ENCODE measurements at places on chromosomes 11 and 22.

DNA sequence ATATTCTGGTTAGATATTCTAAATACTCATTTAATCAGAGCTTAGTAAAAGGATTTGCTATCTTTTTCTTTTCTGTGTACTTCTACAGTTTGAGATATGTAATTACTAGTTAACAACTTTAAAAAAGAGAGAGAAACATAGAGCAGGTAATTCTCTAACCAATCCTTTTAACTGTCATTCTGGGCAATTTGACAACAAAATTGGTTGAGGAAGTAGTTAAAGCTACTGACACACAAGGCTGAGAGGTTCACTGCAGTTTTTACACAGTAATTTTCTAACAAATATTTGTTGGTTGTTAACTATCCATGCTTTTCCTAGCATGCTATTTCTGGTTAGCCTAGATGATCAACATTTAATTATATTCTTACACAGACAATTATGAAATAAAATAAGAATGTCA is 3.6 kb downstream of the SOX6 start:
- DNase-seq = no peak

GRCh38 chr22:37016134-37016910 is 2.9 kb downstream of the TST start:
- no peak for DNase-seq

DNA sequence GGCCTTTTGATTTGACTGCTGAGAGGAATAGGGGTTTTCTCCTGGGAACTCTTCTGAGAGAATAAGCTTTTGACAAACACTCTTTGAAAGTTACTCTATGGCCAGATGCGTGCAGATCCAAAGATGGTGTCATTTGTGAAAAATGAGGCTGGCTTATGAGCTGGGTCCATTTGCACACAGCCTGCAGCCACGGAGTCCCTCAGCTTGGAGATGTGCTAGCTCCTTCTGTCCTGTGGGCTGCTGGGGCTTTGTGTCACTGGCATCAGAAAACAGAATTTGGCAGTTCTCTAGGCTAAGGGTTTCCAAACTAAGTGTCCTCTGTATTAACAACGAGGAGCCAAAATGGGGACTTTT is 702.4 kb downstream of the NTM start:
- no peak for DNase-seq

DNA sequence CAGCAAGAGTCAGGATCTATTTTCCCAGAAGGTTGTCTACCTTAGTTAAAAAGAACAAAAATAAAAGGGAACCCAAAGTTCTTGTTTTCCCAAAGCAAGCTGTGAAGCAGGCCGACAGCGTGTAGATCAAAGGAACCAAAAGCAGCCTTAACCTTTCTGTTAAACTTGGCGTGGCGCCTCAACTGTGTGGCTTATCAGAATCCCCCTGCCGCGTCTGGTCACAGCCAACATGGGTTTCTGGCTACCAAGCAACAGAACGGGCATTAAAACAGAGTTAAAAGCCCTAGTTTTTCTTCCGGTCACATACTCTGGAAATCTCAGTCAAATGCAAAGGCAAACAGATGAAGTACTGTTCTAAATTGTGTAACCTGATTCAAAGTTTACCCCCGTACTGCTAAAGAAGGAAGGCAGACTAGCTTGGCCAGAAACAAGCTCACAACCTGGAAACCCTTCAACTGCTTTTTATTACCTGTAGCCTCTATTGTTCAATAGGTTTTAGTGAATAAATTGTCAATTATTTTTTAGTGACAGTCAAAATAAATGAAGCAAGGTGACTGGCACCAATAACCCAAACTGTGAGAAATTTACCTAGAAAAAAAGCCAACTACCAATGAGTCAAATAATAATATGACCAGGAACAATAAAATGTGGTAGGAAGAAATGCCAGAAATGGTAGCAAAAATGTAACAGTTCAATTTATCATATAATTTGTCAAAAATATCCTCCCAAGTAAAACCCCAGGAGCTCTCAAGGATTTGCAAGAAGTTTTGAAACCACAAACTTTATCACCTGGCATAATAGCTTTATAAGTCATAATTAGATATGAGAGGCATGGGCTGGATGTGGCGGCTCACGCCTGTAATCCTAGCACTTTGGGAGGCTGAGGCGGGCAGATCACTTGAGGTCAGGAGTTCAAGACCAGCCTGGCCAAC is 21.4 kb downstream of the CHKA start:
- peak; percentile 42 for DNase-seq

DNA sequence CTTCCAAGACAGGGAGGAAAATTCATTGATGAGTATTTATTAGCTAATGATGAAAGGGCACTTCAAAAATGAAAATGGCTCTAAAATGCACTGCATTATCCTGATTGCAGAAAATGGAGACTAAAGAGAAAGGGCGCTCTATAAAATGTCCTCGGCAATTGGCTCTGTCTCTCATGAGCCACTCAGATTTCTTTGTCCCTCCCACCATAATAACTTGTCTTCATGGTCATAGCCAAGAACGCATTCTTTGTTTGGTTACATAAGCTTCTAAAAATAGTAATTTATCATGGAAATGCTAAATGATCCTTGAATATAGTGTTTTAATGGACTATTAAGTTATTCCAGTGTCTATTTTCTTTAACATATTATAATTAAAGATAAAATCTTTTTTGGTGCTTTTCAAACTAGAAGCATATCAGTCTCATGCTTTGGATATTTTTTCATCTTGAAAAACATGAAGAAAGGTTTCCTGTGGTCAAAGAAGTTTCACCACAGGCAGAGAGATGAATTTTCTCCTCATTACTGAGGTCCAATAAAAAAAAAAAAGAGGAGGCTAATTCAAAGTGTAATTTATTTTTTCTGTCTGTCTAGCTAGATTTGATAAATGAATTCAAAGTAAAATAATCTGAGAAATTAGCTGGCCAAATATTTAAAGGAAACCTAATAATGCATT is 238.1 kb upstream of the BLID start:
- no peak for DNase-seq

DNA sequence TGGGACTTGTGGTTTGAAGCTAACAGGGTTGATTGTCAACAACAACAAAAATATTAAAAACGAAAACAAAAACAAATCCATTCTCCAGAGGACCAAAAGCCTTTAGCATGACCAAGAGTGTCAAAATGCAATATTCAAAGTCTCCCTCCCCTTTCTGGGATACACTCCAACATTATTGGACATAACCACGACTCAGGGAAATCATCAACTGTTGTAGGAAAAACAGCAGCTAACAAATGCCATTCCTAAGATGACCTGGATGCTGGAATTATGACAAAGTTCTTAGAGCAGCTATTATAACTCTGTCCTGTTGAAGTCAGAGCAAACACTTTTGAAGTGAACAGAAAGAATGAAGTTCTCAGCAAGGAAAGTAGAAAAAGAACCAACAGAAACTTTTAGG is 143.0 kb downstream of the TMEM135 start:
- DNase-seq = no peak

- no peak for DNase-seq
These were observed 19.1 kb downstream of the MGAT3 start for GRCh38 chr22:39475902-39476301.

GRCh38 chr11:121520243-121521144 is 67.7 kb upstream of the SORL1-AS1 start:
- DNase-seq = no peak

DNA sequence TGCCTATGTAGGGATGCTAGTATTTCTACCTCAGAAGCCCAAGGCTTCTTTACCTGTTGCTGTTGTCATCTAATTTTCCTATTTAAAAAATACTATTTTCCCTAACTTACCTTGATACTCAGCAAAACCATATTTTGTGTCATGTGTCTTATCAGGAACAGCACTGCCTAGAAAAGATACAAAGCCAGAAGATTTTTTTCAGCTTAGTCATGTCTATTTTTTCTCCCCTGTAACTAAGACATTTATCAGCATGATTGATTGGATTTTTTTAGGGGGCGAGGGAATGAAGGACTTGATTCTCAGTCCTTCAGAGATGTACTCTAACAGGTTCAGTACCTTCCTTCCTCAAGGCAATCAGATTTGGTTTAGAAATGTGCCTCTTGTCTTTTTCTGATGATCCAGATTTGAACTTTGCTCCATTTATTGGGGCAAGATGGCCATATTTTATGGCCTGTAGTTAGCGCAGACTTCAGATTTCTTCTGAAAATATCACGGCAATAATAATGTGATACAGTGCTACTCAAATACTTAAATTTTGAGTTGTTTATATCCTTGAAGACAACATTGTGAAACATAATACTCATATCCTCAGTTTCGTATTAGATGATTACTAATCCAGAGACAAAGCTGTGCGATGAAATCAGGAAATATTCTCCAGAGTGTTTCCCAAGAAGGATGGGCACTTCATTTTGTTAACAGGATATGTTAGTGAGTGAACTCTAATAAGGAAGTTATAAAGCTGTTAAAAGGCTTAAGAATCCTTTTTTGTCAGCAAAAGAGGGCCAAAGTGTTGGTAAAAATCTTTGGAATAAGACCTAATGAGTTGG is 3.8 kb upstream of the PIK3IP1 start:
- DNase-seq = no peak

DNA sequence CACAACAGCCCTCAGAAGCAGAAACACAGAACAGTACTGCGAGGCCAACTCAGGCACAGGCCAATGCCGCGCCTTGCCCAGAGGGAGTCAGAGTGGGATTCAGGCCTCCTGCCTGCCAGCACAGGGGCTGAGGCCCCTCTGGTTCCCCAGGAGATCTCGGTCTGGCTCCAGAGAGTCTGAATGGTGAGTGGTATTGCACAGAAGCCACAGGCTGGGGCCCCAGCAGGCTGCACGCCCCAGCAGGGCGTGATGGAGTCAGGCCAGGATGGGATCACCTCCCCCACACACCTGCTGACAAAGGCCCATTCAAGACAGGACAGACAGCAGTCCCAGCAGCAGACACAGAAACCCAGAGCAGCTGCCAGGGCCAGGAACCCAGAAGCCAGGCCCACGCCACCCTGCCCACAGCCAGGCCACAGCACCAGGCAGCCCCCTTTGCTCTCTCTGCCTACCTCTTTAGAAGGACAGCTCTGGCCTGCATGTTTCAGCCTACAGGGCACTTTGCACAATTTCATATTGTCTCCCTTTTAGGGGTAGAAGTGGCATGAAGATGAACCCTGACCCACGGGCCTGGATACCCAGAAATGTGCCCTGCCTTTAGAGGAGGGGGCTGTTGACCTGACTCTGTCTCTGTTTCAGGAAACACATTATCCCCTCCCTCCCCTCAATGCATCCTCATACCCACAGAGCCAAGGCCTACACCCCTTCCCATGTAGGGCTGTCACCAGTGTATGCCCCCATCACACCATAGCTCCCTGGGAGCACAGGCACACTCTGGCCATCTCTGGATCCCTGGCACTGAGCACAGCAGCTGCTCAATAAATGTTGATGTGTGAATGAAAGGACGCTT is 6.1 kb downstream of the FXYD6 start:
- no peak for DNase-seq

DNA sequence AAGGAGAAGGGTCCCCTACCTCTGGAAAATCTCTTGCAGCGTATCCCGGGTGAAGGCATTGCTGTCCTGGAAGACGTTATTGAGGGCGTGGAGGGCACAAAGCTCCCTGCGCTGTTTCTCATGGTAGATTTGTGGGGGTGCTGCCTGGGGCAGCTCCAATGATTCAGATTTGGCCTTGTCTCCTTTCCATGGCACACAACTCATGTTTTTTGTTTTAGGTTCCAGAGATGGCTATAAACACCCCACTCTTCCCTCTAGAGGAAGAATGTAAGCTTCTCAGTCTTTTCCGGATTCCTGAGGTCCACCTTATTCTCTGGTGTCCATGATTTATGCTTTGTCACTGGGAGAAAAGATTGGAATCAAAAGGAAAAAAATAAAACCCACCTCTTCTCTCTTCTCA is 959 bp downstream of the JOSD1 start:
- no peak for DNase-seq

DNA sequence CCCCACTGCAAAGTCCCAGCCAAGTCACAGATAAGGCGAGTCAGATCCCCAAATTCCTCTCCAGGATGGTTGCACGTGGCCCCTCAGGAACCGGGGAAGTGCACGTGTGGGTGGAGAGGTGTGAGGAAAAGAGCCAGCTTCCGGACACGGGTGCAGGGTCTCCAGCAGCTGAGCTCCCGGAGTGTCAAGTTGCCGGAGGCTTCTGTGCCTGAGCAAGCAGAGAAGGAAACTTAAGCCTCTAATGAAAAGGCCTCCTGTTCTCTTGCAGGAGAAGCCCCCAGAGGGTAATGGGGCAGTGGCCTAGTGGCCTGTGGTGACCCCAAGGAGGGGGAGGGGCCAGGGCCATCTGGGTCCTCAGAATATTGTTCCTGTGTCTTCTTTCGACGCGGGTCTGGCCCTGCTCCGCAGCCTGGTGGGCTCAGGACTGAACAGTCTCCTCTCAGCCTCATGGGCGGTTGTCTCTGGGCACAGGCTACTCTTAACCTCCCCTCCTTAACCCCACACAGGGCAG is 147.9 kb downstream of the FEZ1 start:
- no peak for DNase-seq

DNA sequence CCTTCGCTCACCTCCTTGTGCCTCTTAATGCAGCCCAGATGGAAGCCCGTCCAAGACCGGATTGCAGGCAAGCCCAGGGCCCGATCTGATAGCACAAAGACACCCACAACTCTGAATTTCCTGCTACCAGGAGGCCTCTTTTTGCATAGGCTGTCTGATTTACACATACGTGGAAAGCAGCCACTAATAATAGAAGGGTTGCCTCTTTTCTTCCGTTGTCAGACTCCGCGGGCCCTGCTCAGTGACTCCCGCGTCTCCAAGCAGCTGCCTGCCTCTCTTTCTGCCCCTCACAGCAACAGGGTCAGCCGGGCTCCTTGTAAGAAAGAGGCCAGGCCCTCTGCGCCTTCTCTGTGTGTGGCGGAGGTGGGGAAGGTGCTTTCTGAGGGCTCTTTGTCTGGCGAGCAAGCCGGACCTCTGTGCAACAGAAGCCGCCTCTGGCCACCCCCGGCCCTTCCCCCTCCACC is 26.7 kb downstream of the FLI1 start:
- DNase-seq = peak; percentile 53

DNA sequence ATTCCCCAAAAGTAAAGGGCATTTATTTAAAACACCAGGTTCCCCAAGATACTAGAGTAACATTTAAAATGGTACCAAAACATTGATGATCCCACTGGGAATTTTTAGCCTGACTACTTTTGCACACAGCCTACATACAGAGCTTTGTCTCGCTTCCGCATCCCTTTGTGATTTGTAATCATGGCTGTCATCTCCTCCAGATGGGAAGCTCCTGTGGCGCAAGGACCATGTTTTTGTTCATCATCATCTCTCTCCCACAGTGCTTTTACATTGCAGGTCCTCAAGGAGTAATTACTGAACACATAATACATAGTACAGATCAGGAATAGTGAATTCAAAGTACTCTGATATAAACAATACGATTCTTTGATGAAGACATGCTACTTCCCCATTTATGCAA is 231.2 kb upstream of the MTNR1B start:
- no peak for DNase-seq

- DNase-seq = no peak
These were observed 122.3 kb downstream of the SPATA19 start for GRCh38 chr11:133723056-133723455.

- peak; percentile 59 for DNase-seq
These were observed 1.7 kb downstream of the SMTN start for GRCh38 chr22:31082606-31083376.

DNA sequence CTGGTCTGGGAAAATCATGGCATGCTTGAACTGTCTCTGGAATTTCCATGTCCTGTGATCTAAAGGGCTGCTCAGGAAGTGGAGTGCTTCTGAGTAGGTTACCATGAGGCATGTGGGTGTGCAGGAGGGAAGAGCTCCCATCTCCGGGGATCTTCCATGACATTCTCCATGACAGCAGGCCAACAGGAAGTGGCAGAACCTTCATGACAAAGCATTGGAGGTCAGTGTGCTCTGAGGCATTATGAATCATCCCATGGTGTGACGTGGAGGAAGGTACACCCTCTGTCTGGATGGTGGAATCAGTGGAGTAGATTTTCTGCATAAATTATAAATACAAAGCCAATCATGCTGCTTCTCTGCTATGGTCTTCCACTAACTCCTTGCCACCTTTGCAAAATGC is 139.6 kb upstream of the E2F8 start:
- DNase-seq = no peak
